ENCODE measurements at places on chromosomes 1 and 21.

DNA sequence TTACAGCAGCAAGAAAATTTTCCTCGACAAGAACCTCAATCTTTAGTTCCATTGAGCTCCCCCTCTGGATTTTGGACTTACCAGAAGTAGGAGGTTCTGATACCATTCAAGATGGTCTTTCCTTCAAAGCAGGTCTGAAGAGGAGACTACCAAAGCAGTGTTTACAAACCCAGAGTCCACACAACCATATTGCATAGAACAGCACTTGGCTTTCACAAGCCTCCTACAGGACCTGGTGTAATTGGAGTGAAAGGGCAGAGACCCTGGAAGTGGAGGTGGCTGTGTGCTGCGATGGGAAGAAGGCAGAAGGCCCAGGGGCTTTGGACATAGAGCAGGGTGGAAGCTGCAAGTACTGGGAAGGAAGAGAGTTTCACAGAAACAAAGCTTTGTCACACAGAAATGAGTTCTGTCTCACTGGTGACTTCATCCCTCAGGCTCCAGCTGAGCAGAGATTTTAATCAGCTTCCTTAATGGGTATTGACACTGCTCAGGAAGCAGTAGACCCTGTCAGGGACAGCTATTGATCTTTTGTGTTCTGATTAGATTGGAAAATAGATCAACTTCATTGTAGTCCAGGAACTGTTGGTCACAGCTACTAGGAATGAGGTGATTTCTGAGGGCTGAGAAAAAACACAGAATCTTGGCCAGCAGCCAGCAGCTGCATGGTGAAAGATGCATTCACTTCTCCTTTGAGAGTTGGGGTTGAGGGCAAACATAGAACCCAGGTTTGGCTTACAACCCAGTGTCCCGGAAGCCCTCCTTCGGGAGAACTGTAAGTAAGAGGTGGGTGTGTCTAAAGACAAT lies 124.0 kb downstream of the SYT2 start:
- DNase-seq = peak; percentile 21

GRCh38 chr1:33336580-33336979 lies 15.7 kb upstream of the A3GALT2 start:
- DNase-seq = no peak

GRCh38 chr1:110466646-110467280 lies 15.8 kb downstream of the PROK1 start:
- no peak for DNase-seq

- no peak for DNase-seq
Measured at GRCh38 chr1:112701227-112702066, 5.5 kb downstream of the RHOC start.

- DNase-seq = no peak
Measured at GRCh38 chr1:60088620-60089155, 15.1 kb upstream of the C1orf87 start.

DNA sequence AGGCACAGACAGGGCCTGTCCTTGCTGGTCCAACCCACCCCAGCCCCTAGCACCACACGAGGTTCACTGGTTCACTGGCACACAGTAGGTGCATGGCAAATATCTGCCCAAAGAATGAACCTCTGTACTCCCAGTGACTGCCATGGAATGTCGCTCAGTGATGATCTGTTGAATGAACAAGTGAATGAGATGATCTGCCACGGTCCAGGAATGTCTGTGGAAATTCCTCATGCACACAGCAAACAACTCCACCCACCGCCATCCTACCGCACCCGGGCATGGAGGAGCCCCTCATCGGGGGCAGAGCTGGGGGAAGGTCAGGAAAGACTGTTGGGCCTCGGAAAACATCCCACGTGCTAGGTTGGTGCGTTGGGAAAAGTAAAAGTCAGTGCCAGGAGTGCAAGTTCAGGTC lies 1.7 kb downstream of the HSPG2 start:
- no peak for DNase-seq

DNA sequence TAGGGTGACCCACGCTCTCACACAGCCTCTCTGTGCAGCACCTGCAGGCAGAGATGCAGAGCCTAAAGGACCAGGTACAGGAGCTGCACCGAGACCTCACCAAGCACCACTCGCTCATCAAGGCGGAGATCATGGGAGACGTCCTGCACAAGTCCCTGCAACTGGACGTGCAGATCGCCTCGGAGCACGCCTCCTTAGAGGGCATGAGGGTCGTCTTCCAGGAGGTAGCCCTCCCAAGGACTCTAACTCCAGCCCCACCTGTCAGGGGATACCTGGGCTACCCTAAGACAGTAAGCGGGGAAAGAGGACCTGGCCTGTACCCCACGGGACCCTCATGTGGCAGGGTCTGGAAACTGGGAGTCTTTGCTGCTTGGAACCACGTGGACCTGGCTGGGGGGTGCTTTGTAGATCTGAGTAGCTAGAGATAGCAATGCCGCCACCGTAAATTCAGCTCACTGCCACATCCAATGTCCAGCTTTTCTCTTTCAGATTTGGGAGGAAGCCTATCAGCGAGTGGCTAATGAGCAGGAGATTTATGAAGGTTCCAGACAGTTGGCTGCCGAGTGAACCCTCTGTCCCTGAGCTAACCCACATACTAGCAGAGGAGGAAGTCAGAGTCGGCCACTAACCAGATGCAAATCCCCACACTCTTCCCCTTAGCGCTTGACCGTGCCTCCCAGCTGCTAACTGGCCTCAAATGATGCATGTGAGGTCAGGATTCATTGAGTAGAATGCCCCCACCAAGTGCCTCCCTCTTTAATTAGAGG lies 6.5 kb downstream of the RNF207 start:
- no peak for DNase-seq

GRCh38 chr1:184395370-184395769 lies 8.5 kb downstream of the C1orf21 start:
- no peak for DNase-seq

DNA sequence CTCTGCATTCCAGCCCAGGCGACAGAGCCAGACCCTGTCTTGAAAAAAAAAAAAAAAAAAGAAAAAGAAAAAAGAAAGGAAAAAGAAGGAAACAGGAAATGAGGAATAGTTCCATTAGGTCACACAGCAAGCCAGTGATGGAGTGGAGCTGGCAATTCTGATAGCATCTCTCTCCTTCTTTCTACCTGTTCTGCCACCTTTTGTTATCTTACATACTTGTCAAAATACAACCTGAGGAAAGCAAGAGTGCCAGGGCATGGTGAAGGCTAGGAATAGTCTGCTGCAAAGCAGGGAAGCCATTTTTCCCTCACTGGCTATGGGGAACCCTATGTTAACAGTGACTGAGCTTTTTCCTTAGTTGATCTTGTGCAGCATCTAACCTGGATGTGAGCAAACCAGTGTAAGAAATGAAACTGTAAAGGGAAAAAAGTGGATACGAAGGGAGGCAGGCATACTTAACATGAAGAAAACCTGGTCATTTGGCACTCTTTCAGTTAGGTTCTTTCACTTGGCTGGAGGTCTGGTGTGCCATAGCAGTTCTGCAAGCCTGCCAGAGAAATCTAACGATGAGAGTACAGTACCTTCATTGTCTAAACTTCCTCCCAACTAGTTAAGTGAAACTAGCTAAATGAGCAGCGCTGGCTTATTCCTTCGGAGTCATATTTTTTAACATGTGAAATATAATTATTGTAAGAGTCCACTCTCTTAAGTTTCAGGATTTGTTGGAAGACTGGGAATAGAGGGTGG lies 17.9 kb upstream of the THEM5 start:
- no peak for DNase-seq

Measured in Ammon's horn (tissue), 1 donor.